ENCODE measurements at places on chromosomes 12 and 14.

DNA sequence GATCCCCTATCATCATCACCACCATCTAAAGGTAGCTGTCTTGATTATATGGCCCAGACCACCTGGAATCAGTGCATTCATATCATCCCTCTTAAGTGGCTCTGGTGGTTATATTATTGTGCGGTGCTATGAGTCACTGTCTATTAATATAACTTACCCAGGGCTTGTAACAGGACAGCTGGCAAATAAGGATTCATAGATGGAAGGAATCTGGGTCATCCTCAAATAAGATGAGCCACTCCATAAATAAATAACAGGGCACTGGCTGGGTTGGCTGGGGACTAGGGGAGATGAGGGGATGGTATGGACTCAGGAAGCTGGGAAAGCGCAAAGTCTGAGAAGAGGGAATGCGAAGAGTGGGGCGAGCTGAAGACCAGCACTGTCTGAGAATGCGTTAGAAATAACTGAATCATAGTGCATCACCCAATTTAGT is 216.1 kb downstream of the NUAK1 start:
- peak; percentile 79 for DNase-seq

DNA sequence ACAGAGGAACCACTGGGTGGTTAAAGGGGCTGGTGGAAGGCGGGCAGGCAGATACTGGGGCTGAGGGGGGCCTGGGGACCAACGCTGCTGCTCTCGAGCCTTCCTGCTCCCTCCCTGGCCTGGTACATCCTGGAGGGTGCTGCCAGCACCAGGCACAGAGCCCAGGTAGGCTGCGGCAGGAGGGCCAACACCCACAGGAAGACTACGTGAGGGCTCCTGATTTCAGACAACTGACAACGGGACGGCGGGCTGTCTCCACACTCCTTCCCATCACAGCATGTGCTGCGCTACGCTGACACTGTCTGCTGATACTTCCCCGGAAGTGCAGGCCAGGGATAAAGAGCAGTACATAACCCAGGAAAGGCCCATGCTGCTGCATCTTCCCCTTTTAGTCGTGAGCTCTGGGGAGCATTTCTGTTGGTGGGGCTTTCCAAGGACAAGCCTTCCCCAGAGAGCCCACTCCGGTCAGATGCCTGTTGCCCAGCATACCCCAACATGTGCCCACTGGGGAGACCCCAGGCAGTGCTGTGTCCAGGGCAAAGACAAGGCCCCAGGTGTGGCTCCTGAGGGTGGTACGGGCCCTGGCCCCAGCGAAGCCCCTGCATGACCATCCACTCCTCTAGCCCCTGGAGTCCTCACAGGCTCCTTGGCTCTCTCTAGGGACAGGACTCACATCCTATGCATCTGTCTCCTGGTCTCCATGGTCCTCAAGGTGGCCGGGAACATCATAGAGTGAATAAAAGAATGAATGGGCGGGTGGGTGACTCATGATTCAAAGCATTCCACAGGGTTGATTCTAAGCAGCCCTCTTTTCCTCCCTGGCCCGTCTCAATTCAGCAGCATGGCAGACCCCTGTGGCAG is 38.0 kb downstream of the CHGA start:
- peak; percentile 72 for DNase-seq

- DNase-seq: no peak
These were observed 235.4 kb downstream of the FSCB start for GRCh38 chr14:44271637-44272036.

- no peak for DNase-seq
These were observed 4.5 kb downstream of the MYBPC1 start for GRCh38 chr12:101599311-101599710.

DNA sequence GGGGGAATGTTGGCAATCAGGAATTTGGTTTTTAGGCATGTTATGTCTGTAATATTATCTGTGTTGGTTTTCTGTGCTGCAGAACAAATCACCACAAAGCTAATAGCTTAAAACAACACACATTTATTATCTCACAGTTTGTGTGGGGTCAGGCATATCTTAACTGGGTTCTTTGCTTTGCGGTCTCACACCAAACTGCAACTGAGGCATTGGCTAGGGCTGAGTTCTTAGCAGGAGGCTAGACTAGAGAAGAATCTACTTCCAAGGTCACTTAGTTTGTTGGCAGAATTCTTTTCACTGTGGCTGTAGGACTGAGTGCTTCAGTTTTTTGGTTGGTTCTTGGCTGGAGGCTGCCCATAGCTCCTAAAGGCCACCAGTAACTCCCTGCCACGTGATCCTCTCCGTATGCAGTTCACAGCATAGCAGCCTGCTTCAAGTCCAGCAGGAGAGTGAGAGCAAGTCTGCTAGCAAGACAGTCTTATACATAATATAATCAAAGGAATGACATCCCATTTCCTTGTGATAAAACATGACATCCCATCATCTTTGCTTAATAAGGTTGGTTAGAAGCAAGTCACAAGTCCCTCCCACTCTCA is 21.6 kb downstream of the ATF1 start:
- no peak for DNase-seq

DNA sequence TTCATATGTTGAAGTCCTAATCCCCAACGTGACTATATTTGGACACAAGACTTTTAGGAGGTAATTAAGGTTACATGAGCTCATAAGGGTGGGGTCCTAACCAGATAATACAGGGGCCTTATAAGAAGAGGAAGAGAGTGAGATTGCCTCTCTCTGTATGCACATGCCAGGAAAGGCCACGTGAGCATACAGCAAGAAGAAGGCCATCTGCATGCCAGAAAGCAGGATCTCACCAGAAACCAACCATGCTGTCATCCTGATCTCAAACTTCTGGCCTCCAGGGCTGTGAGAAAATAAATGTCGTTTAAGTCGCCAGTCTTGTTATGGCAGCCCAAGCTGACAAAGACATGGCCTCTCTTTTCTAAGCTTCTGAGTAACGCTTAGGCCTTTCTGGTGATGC is 69.0 kb upstream of the GPHB5 start:
- peak; percentile 2 for DNase-seq

All from fibroblast of skin of right quadriceps (primary cell).